ENCODE measurements at places on chromosomes 6 and 20. TPM values are rescaled to one million over a fixed set of nuclear protein-coding genes. Genes with fewer than 3 reads are reported as not detected.

The C2 gene
- total RNA-seq = 3.7 TPM

The SUMO4 gene
- 6.6 TPM for total RNA-seq

The GPSM3 gene
- total RNA-seq = 272 TPM

The RAD21L1 gene
- 0.88 TPM for total RNA-seq

The SRMS gene
- total RNA-seq = not detected

The CYP39A1 gene
- not detected for total RNA-seq

The TMEM14C gene
- 33.8 TPM for total RNA-seq

The SNAP91 gene
- not detected for total RNA-seq
